NCI-H1417 (cell line): ENCODE measurements at places on chromosomes 2 and 18.

DNA sequence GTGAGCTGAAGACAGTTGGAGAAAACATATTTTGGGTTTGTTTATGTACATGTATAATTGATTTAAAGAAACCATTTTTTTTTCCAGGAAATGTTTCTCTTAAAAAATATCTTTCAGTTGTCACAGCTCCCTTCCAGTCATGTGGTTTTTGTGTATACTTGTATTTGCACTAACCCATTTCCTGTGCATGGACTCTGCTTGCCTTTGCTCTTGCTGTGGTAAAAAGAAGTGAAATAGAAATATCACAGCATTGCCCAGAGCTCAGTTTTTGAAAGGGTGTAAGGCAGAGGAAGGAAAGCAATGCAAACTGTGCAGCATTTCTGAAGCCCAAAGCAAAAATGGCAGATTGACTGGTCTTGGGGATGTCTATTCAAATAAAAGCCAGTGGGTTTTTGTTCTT lies 10.4 kb upstream of the DOCK10 start:
- DNase-seq: no peak

DNA sequence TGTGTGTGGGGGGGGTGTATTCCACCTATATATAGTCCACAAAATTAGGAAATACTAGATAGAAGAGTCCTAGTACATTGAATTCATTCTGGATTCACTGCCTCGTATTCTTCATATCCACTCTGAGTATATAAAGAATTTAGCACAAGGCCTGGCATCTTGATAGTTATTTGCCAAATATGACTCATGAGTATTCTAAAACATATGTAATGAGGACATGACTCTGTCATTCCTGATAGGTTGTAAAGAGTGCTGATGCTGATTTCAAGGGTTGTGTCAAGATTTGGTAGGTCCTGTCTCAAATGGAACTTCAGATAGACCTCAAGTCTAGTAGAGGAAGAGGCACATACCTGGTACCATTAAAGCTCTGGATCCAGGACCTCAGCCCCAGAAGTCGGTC lies 173.4 kb upstream of the BOD1L2 start:
- DNase-seq: no peak

DNA sequence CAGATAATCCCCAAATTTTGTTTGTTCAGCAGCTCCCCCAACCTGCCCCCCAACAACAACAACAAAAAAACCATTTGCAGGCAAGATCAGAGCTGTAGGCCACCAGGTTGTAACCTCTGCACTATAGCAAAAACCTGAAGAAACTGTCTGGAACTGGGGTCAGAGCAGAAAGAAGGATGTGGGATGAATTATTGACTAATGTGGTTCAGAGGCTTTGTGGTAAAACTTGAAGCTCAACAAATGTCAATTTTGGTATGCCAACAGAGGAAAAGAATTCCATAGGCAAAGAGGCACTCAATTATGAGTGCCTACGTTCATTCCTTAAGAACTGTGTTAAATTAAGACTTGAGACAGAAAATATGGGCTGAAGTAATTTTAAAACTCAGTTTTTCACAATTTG lies 255.1 kb downstream of the STK39 start:
- no peak for DNase-seq

DNA sequence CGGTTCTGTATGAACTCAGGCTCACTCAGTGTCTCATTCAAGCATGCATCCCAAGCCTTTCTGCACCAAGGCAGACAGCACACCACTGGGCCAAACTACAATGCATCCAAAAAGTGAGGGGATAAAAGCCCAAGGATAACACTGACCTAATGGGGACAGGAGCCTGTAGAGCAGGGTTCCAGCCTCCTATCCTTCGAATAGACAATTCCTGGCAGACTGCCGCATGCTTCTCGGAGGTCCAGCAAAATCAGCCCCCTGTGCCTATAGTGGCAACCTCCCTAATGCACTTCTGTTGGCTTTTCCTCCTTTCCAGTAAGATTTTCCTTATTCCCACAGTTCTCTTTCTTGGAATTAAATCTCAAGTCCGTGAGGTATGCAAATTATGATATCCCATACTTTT lies 44.8 kb upstream of the CAVIN2 start:
- no peak for DNase-seq

DNA sequence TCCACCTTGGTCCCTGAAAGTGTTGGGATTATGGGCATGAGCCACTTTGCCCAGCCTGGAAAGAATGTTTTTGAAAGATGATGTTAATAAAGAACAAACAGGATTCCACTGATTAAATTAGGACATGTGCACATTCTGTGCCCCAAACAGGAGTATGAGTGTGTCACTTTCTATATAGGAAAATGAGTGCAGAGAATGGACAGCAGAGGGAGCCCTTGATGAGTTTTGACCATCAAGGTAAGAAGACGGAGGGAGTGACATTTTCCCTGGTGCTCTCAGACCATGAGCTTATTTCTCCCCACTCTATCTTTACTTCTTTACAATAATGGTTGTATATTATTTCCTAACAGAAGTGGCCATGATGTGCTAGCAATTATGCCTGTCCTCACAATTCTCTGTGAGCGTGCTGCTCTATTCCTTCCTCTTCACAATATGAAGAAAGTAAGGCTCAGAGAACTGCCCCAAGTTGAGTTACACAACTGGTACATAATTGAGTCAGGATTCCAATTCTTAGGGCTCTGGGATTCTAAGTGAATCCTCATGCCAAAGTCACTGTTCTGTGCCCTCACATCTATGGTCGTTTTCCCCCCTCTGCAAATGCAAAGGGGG lies 20.6 kb downstream of the RPL37A start:
- DNase-seq: peak; percentile 66

GRCh38 chr2:45928946-45929345 lies 277.5 kb downstream of the PRKCE start:
- DNase-seq: no peak

DNA sequence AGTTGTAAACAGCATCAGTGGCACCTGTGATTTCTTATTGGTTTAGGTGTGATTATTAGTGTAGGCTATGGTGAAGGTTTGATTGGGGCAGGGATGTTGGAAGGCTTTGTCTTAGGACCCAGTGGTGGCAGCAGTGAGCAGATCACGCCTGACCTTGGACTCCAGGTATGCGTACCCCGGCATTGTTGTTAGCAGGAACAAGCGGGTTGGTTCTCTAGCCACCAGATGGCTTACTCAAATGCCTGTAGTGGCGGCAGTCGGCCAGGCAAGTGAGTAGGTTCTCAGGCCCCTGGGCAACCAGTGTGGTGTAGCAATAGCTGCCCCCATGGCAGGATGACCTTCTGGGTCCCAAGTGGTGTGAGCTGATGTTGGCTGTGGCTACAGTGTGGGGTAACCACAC lies 558.3 kb downstream of the KCNJ3 start:
- DNase-seq: no peak

DNA sequence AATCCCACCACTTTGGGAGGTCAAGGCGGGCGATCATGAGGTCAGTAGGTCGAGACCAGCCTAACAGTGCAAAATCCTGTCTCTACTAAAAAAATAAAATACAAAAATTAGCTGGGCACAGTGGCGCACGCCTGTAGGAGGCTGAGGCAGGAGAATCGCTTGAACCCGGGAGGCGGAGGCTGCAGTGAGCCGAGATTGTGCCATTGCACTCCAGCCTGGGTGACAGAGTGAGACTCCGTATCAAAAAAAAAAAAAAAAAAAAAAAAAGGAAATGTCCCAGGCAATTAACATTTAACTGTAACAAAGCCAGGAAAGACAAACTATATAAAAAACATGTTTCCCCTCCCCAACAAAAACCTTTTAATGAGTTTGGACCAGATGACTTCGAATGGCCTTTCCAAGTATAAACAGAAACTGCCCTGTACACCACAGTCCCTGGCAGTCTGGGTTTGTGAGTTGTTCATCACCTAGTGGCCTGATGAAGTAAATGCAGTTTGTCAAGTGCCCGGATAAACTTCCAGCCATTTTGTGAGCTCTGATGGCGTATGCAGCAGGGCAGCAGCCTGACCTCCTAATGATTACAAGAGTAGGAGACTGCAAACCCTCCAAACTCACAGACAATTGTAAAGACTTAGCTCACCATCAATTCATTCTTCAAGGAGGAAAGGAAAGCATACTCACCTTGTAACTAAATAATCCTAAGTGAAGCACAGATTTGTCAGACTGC lies 16.6 kb upstream of the PCBP1 start:
- peak; percentile 71 for DNase-seq

- no peak for DNase-seq
Observed at GRCh38 chr2:219656526-219656925, 29.1 kb downstream of the SLC4A3 start.

- no peak for DNase-seq
Observed at GRCh38 chr2:48874282-48874681, 118.8 kb upstream of the LHCGR start.

- DNase-seq: no peak
Observed at GRCh38 chr18:58844871-58845270, 19.8 kb upstream of the ZNF532 start.
